ENCODE measurements at places on chromosomes 3 and 15.

GRCh38 chr3:36704280-36704679 is 60.1 kb downstream of the DCLK3 start:
- no peak for DNase-seq

DNA sequence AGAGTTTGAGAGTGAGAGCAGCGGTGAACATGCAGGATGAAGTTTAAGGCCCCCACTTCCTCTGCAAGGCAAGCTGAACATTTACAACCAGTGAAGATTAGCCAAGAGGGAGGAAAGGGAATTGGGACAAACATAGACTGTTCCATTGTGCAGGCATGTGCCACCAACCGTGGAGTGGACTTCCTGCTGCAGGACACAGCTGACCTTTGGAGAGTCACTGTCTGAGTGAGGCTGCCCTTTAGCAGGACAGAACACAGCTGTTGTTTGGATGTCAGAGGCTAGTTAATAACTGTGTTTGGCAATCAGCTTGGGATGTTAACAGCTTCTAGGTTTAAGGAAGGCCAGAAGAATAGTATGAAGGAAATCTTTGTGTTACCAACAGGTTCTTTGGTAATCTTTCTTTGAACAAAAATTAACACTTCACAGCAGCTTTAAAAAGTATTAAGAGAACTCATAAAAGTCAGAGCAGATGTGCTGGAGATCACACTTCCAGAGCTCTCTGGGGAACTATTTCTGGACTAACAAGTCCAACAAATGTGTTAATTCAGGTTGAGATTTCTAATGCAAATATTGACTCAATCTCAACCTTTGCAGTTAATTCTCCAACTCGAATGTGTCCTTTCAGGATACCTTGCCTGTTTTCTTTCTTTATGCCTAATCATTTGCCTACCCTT is 31.4 kb downstream of the CTDSPL start:
- DNase-seq: no peak

DNA sequence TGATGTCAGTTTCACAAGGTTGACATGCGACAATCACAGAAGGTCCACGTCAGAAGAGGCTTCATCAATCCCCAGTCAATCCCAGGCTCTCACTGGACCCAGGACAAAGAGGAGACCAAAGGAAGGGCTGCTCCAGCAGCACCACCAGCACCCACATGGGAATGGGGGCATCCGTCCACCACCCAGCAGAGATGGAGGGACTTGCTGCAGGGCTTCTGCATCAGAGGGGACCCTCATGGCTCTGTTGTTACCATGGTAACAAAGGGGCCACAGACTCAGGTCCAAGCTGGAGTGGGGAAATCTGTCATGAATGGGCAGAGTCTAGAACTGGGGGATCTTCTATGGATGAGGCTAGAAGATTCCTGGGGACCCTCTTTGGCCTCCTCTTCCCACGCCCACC is 13.1 kb downstream of the PLA2G4F start:
- DNase-seq: no peak

- no peak for DNase-seq
Observed at GRCh38 chr15:94372821-94373220, 141.5 kb downstream of the MCTP2 start.

GRCh38 chr3:29919571-29919970 is 638.7 kb downstream of the RBMS3 start:
- DNase-seq: no peak

DNA sequence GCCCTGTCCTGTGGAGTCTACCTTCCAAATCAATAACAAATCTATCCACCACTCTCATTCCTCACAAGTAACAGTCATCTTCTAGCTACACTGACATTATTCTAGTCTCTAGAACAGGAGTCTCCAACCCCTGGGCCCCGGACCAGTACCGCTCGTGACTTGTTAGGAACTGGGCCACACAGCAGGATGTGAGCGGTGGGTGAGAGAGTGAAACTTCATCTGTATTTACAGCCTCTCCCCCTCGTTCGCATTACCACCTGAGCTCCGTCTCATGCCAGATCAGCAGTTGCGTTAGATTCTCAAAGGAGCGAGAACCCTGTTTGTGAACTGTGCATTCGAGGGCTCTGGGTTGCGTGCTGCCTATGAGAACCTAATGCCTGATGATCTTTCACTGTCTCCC is 31.9 kb downstream of the ROBO2 start:
- no peak for DNase-seq

- DNase-seq: no peak
Observed at GRCh38 chr3:128556907-128557306, 63.9 kb upstream of the GATA2 start.

- DNase-seq: no peak
Observed at GRCh38 chr3:131690800-131691199, 188.0 kb upstream of the MRPL3 start.

GRCh38 chr3:141410408-141410807 is 42.1 kb downstream of the ZBTB38 start:
- no peak for DNase-seq

GRCh38 chr15:89760303-89761008 is 9.4 kb upstream of the MESP1 start:
- peak; percentile 55 for DNase-seq

DNA sequence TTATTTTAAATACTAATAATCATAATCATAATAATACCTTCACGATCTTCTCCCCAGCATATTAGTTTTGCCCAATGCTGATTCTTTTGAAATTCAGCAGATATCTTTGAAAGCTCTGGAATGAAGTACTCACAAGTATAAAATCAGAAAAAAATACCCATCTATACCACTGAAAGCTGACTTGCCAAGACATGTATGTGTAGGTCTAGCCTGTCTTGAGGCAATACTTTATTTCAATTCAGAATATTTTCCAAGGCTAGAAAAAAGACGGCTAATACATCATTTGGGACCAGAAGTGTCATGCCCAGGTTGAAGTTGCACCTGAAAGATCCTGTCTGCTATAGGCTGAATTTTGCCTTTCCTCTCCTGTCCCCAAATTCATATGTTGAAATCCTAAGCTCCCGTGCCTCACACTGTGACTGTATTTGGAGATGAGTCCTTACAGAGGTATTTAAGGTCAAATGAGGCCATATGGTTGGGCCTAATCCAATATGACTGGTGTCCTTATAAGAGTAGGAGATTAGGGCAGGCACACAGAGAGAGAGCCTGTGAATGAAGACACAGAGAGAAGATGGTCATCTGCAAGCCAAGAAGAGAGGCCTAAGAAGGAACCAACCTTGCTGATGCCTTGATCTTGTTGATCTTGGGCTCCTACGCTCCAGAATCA is 255.9 kb upstream of the CMC1 start:
- no peak for DNase-seq
